Fibroblast of the aortic adventitia (primary cell): ENCODE measurements at places on chromosomes 1 and 21. TPM values are rescaled to one million over a fixed set of nuclear protein-coding genes. Genes with fewer than 3 reads are reported as not detected.

The ACTN2 gene
- total RNA-seq = 0.16 and 0.18 TPM in 2 replicates

DNA sequence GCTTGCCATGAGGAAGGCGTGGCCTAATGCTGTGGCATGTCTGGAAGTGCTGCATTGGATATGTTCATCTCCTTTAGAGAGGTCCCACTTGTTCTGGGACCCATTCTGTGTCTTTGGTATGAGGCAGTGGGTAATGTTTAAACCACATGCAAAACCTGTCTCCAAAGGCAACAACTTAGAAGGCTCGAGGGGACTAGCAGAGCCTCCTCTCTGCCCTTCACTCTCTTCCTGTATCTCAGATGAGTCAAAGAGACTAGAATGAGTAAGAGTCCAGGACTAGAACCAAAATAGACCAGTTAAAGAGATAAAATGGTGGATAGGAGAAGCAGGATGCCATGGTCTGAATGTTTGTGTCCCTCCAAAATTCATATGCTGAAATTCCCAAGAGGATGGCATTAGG lies 220.8 kb upstream of the KIAA0040 start:
- no peak for DNase-seq

GRCh38 chr21:32918478-32919120 lies 107.1 kb upstream of the OLIG2 start:
- no peak for DNase-seq

DNA sequence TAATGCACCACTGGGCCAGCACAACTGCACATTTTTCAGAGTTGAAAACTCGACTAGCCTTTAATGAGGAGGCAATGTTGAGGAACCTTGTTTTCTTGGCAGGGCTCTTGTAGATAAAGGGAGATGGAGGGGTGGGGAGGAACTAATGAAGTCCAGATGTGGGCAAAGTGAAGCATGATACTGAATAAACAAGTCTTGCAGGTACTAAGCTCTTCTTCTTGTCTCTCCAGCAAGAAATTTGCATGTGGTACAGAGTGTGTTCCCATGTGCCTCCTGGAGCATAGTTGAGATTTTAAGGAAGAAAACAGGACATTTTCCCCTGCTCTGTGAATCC lies 47.0 kb downstream of the PLPP3 start:
- DNase-seq = peak; percentile 68

GRCh38 chr1:10724052-10724494 lies 72.4 kb downstream of the CASZ1 start:
- peak; percentile 39 for DNase-seq
